ENCODE measurements at places on chromosomes 7 and 10.

GRCh38 chr7:144775749-144776148, 60.1 kb downstream of the TPK1 start:
- DNase-seq = no peak

DNA sequence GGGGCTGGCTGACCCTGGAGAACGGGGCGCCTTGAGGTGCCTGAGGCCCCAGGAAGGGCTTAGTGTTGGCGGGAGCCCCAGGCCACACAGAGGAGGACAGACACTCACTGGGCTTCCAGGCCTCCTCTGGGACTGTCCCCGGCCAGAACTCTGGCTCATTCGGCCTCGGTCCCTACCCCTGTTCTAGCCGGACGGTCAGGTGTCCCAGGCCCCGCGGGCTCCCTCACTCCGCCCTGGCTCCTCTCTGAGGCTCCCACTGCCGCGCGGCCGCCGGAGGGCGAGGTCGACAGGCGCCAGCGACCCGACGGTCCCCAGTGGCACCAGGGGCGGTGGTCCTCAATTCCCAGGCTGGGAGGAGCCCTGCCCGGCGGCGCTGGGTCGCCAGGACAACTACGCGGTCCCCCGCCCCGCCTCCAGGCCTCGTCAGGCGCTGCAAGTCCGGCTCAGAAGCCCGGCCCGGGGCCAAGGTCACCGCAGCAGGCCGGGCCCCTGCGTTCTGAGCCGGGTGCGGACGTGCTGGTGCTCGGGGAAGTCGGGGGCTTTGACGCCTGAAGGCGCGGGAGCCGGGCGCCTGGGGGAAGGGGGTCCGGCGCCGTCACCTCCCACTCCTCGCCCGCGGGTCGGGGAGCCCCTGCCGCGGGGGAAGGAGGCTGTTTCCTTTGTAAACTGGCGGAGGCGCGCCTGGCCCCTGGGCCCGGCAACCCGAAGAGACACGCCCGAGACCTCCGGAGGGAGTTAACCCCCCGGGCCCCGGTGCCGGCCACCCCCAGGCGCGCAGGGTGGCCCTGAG, 1.1 kb upstream of the PWWP2B start:
- DNase-seq = no peak

DNA sequence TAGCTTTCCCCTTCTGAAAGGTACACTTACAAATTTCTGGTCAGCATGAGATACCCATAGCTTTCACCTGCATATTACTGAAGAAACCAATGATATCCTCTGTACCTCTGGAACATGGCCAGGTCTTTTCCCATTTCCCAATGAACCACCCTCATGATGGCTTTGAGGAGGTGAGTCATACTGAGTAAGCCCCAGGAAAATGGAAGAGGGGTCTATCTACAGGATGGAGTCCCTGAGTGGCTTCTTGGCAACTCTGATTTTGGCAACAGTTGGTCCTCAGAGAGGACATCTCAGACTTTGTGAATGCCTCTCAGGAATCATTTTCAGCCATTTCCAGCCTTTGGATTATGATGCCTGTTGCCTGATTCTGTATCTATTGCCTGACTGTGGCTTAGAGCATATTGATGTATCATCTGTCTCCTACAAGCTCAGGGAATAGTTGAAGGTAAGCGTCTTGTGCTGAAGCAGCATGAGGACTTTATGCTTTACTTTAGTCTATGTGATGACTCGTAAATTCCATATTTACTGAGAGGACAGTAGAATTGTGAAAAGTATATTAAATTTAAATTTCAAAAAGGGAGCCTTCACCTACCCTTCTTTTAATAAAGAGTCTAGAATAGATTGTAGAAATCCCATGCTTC, 84.7 kb upstream of the DKK1 start:
- DNase-seq = peak; percentile 63

- DNase-seq = no peak
These were observed 76.4 kb downstream of the CARD11 start for GRCh38 chr7:2967253-2967652.

- DNase-seq = no peak
These were observed 738 bp downstream of the POM121 start for GRCh38 chr7:72925546-72926120.

GRCh38 chr7:30682212-30683083, at the start of gene CRHR2:
CRHR2 (minus strand) TSS chr7:30682456; CDS start chr7:30682280, 176 bp downstream.
- DNase-seq = no peak
